ENCODE measurements at places on chromosomes 5 and 9.
A peak's percentile ranks its signal among the peaks of the same experiment; 100 is the strongest.

DNA sequence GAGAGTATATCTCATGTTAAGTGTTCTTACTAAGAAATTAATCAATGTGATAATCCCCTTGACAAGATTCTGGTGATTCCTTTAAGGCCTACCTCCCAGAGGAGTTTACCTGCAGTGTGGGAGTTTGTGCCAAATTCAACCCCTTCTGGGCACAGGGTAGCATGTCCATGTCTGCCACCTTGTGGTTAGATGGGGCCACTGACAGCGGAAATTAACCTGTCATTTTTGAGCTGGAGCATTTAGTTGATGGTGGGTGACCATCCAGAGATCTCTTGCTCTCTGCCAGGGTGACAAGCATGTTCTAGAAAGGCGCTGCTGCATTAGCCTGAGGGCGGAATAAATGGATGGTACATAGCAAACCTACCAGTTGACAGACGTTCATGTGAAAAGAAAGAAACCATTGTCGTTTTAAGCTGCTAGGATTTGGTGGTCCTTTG lies 132.2 kb downstream of the FBXO4 start:
- DNase-seq = peak; percentile 42

DNA sequence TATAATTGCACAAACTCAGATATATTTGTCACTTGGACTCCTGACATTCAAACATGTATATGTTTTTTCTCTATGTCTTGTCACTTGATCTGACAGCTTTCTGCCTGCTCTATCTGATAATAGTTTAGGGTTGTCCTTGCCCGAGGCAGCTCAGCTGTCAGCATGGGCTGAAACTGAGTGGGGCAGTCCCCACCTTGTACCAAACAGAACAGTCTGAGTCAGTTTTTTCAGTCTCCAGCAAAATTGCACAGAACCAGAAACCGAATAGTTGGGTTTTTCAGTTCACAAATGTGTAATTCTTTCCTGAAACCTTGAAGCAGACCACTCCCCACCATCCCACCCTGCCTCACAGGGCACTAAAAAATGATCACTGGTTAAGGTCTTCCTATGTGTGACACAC lies 9.5 kb upstream of the HAND1 start:
- no peak for DNase-seq

GRCh38 chr5:31385774-31386537 lies 145.9 kb downstream of the DROSHA start:
- DNase-seq = no peak

DNA sequence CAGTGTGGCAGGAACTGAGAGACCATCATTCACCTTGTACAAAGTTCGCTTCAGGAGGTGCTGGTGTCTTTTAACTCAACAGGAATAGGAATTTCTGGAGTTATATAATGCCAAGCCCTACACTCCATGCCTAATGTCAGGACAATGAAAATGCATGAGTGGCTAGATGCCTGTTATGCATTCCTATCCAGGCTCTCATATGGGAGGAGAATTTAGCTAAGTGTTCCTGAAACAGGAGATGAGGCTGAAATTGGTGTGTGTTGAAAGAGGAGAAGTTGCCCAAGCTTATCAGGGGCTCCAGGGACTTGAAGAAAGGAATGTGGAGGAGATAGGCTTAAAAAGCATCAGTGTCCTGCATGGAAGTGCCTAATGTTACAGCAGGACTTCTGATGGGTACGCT lies 26.8 kb upstream of the PRUNE2 start:
- DNase-seq = no peak

- DNase-seq = no peak
These were observed 659.2 kb downstream of the MTRR start for GRCh38 chr5:8528106-8528505.

DNA sequence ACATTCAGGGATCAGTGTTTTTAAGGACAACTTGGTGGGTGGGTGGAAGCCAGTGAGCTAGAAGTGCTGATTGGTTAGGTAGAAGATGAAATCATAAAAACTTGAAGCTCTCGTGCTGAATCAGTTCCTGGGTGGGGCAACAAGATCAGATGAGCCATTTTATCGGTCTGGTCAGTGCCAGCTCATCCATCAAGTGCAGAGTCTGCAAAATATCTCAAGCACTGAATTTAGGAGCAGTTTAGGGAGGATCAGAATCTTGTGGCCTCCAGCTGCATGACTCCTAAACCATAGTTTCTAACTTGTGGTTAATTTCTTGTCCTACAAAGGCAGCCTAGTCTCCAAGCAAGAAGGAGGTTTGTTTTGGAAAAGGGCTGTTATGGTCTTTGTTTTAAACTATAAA lies 166.4 kb downstream of the FAM170A start:
- DNase-seq = no peak

- no peak for DNase-seq
These were observed 40.4 kb upstream of the GADD45G start for GRCh38 chr9:89564346-89564878.

- no peak for DNase-seq
These were observed 493.7 kb downstream of the ZNF608 start for GRCh38 chr5:124252747-124253146.

GRCh38 chr5:179265514-179266290 lies 79.6 kb downstream of the ADAMTS2 start:
- no peak for DNase-seq

DNA sequence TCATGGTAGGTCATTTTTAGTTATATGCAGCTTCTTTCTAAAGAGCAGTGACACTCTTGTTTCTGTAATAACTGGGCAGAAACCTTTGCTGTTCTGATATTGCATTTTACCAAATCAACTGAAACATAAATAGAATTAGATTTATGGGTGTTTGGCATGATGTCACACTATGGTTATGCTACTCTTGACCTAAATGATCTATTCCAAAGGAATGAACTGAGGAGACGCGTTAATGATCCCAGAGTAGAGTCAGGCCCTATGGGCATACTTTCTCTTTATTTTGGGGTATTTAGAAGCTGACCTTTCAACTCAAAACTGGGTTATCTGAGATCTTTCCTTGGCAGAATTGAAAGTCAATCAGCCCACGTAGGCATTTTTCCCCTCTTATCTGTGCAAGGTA lies 146.8 kb upstream of the ADAMTSL1 start:
- no peak for DNase-seq

GRCh38 chr5:55993013-55993412 lies 1.8 kb downstream of the IL6ST start:
- no peak for DNase-seq

- DNase-seq = no peak
These were observed 41.2 kb downstream of the ANKS6 start for GRCh38 chr9:98755006-98755618.

GRCh38 chr9:127126971-127127370 lies 4.5 kb upstream of the ANGPTL2 start:
- no peak for DNase-seq

- DNase-seq = no peak
These were observed 189.2 kb downstream of the NDUFS4 start for GRCh38 chr5:53749621-53750020.

- no peak for DNase-seq
These were observed at the start of gene LCP2 for GRCh38 chr5:170297589-170298462. Gene LCP2 (minus strand): TSS chr5:170297777. CDS start chr5:170297611, 166 bp downstream.

GRCh38 chr5:55187370-55187769 lies 14.4 kb upstream of the CDC20B start:
- no peak for DNase-seq

GRCh38 chr9:130912932-130913598 lies 16.5 kb upstream of the QRFP start:
- peak; percentile 17 for DNase-seq

- no peak for DNase-seq
These were observed 56.0 kb downstream of the KIAA0825 start for GRCh38 chr5:94562327-94562971.

DNA sequence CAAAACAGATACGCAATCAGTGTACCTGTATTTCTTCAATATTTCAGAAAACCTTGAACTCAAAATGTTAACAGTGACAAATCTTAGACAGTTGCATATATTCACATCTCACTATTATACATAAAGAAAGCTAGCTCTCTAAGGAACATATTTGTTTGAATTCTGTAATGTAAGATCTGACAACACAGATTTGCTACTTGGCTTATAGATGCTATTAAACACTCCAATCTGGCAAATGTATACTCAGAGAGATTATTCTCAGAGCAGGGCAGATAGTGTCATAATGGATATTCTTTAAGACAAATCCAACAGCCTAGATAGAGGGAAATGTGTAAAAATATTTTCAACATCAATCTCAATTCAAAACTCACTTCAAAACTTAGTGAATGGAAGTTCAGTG lies 794.5 kb upstream of the CDH9 start:
- DNase-seq = no peak

DNA sequence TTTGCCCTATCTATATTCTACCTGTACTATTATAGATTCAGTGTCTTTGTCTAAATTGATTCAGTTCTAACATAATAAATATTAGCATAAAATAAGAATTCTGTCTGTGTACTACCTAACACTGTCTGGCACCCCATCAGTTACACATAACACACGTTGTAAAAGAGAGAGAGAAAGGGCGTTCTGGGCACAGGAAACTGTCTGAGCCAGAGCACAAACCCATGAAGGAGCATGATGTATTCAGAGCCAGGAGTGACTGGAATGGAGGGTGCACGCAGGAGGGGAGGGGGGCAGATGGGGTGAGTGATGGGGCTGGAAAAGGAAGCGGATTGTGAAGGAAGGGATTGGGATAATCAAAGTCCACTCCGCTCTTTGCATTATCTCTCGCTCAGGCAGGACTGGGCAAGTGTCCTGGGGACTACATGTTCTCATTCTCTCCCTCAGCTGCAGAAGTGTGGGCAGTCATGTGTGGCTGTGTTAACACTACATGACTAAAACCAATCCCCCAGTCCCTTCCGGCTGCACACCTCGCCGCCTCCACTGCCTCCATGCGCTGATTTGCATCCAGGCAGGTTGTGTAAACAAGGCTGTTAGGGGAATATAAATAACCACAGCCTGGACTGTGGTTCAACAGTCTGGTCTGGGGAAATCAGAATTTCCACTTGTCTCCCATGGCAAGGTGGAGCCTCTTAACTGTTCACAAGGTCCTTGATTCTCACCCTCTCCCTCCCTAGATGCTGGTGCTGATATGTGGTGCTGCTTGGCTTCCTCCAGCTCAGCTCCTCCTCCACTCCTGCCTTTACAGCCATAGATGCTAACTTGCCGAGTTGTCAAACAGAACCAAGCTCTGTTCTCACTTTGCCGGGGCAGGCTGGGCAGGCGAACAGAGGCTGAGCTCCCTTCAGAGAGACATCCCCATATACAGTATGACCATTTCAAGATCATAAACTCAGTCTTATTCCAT lies 367.5 kb upstream of the BRINP1 start:
- no peak for DNase-seq

DNA sequence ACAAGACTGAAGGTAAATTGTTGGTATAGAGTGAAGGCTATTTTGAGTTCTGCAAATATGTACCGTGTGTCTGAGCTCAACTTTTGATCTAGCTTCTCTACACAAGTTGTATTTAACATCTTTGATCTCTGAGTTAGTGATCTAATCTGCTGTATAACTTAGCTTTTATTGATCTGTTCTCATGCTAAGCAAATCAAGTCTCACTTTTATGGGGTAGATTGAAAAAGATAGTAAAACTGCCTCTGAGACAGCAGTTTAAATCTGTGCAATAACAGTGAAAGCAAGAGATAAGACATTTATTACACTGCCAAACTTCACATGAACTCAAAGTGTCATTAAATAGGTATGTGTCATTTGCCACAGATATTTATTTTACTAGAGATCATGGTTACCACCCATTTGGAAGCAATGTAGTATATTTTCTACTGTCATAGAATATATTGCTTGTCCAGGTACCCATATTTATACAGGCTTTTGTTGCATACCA lies 477.3 kb downstream of the ISL1 start:
- DNase-seq = no peak

- DNase-seq = no peak
These were observed 1526.0 kb downstream of the MAT2B start for GRCh38 chr5:165031371-165031770.

DNA sequence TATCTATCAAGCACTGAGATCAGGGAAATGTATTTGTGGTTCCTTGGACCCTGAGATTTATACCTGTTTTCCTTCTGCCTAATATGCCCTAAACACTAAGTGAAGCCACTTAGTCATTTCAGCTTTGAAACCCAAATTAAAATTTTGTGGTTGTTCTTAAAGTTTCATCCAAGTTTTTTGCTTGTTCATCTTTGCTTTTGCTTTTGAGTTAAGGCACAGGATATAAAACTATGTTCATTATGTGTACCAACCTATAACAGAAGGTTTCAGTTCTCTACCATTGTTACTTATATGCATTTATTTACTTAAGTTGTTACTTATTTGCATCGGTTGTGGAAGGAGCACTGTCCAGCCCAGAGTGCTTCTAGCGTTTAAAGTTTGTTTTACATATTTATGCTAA lies 382.3 kb downstream of the PTPRD start:
- no peak for DNase-seq

- no peak for DNase-seq
These were observed 68.0 kb upstream of the CLINT1 start for GRCh38 chr5:157926977-157927376.

DNA sequence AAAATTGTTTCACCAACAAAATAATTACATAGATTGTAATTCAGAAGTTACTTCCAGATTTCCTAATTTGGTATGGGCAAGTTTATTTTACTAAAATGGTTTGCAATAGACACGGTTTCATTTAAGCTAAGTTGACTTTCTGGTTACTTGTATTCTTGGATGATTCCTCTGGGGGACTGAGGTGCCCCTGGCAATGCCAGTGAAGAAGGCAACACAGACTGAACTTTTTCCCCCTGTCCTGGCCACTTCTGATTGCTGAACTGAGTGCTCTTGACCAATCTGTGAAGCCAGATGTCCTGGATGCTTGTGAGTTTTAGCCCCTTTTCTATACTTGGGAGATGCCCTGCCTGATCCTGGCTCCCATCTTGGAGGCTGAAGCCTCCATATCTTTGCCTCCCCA lies 66.3 kb upstream of the FANCC start:
- no peak for DNase-seq

- no peak for DNase-seq
These were observed 11.4 kb downstream of the GRM6 start for GRCh38 chr5:178983728-178984127.

- no peak for DNase-seq
These were observed 76.5 kb upstream of the PJA2 start for GRCh38 chr5:109486200-109486804.

- DNase-seq = peak; percentile 41
These were observed at the start of gene FAM169A for GRCh38 chr5:74865804-74866595. Gene FAM169A (minus strand): TSS chr5:74866387. CDS start chr5:74841676, 24,711 bp downstream.

GRCh38 chr9:91162311-91162710 lies 199.4 kb downstream of the AUH start:
- DNase-seq = no peak

GRCh38 chr5:134174841-134175839 lies 1.6 kb downstream of the SKP1 start:
- no peak for DNase-seq

DNA sequence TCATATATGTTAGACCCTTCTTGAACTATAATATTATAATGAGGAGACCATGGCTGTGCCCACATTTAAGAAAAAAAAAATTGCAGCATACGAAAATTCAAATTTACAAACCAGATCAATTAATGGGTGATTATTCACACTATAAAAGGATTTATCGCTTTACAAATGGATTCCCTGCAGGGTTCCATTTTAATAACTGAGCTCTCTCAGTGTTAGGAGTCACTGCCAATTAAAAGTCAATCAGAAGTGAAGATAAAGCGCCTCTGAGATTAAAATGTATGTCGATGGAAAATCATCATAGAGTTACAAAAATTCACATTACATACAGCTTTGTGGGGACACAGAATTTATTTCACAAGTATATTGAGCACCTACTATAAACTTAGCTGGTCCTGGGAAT lies 66.6 kb upstream of the SMARCA2 start:
- no peak for DNase-seq

Measured in neural crest cell (in vitro differentiated cells).